ENCODE measurements at places on chromosomes 11 and 22.

DNA sequence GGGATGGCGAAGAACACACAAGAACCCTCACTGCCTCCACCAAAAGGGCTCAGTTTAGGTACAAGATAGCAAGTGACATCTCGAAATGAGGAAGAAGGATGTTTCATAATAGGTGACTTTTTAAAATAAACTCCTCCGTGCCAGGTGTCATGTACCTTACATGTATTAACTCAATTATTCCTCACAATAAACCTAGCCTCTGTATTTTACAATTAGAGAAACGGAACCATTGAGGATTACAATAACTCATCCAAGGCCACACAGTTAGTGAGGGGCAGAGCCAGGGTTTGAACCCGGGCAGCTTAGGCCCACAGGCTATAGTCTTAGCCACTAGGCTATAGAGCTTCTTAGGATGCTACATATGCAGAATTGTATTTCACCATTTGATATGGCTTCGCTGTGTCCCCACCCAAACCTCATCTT is 965 bp upstream of the PAMR1 start:
- DNase-seq: no peak

DNA sequence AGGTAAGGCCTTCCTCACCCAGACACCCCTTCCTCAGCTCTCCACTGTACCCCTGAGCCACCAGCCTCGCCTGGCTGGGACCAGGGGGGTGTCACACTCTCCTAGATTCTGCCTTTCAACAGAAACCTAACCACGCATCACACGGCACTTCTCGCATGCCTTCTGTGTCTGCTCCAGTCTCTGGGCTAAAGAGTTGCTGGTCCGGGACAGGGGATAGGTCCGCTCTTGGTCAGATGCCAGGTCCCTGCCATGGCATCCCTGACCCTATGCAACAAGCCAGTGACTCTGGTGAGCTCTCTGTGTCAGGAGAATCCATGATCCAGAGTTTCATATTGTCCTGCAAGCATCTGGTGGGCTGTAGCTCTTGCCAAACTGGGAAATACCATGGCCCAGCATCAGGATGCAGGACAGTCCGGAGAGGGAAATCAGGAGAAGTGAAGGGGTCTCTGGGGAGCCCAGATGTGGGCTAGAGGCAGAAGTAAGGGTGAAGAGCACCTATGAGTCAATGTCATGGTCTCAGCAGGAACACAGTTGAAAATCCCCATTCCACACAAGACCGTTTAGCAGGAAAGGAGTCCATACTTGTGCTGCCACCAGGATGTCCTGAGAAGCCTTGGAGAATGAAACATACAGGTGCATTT is 14.1 kb downstream of the IGLL5 start:
- DNase-seq: no peak

DNA sequence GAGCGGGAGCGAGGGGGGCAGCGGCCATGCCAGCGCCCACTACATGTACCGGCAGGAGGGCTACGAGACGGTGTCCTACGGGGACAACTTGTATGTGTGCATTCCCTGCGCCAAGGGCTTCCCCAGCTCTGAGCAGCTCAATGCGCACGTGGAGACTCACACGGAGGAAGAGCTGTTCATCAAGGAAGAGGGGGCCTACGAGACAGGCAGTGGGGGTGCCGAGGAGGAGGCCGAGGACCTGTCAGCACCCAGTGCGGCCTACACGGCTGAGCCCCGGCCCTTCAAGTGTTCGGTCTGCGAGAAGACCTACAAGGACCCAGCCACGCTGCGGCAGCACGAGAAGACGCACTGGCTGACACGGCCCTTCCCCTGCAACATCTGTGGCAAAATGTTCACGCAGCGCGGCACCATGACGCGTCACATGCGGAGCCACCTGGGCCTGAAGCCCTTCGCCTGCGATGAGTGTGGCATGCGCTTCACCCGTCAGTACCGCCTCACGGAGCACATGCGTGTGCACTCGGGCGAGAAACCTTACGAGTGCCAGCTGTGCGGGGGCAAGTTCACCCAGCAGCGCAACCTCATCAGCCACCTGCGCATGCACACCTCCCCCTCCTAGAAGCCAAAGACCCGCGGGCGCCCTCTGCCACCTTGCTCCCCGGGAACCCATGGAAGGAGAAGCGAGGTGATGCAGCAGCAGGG is 20.9 kb upstream of the TMEM191C start:
- DNase-seq: no peak

DNA sequence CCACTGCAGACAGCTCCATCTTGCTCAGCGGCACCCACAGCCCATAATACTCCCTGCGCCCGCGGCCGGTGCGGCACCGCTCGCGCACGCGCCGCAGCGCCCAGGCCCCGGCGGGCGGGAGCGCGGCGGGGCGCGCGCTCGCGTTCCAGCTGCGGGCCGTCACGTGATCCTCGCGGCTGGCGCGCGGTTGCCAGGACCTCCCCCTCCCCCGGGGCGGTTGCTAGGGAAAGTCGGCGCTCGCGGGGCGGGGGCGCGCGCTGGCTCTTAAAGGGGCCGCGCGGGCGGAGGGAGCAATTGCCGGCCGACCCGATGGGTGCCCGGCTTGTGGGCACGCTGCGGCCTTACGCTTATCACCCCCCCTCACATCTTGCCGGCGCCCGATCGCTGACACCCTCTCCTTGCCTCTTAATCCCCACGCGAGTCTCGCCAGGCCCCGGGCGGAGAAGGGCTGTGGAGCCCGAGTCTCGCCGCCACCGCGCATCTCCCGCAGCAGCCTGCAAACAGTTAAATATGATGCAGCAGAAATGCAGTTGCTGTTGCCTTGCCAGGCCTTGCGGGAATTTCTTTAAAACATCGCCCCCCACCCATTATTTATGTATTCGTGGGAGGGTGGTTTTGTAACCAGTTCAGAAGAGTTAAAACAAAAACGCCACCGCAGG is at the start of gene CBX6:
Gene CBX6, minus strand, starts transcription at position 45 of the 659 bp plus-strand sequence. Its CDS starts 26 bp downstream, at position 19.
- DNase-seq: peak; percentile 86

DNA sequence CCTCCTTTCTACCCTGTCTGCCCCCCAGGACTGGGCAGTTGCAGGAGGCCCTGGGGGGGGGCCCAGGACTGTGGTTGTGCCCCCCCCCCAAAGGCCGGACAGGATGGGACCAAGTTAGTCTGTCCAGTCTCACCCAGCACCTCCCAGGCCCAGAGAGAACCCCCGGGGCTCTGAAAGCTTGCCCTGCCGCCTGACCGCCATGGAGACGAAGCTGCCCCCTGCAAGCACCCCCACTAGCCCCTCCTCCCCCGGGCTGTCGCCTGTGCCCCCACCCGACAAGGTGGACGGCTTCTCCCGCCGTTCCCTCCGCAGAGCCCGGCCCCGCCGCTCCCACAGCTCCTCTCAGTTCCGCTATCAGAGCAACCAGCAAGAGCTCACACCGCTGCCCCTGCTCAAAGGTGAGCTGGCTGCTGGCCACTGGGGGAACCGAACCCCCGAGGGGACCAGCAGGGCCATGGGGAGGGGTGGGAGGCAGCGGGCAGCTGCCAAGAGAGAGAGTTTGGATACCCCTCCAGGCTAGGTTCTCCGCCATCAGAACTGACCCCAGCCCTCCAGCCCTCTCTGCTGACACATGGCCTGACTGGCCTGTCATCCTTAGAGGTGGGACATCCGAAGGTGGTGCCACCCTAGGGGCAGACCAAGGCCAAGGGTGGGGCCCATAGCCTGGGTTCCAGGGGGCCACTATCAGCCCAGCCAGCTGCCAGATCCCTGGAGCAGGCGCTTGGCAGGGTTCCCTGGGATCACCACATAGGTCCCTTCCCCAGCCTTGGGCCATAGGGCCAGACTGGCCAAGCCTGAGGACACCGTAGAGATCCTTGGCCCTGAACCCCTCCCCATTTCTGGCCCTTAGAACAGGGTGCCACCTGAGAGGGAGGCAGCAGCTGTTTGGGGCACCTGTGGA is 1.3 kb downstream of the PPP2R5B start:
- DNase-seq: no peak

GRCh38 chr11:77548552-77549445 is 41.0 kb upstream of the AQP11 start:
- no peak for DNase-seq

GRCh38 chr11:93166862-93167261 is 30.9 kb downstream of the SLC36A4 start:
- DNase-seq: no peak

GRCh38 chr11:83070731-83071566 is 748 bp downstream of the RAB30 start:
- no peak for DNase-seq

GRCh38 chr11:92653454-92653853 is 316.0 kb upstream of the MTNR1B start:
- no peak for DNase-seq

DNA sequence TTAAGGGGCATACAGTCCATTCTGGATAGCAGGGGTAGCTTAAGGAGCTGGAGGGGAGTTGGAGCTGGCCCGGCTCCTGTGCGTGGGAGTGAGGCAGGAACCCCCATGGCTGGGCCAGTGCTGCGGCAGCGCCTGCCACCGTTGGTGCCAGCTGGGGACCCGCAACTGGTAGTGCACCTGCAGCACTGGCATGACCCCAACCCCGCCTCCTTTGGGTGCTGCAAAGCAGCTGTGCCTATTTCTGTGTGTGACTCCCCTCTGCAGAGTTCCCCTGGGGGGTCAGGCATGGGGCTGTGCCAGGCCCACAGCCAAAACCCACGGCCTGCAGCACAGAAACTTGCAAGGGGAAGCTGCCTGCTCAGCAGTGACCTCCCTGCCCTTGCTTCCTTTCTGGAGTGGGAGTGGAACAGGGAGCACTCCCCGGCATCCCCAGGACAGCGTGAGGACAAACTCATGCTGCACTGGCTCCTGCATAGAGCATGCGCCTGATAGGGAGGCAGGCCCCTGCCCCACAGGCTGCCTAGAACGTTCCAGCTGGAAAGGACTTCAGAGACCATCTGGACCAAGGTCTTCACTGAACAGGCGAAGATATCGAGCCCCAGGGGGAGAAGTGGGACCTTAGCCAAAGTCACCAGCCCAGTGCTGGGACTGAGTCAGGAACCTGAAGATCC is 26.2 kb upstream of the RAB1B start:
- DNase-seq: no peak

DNA sequence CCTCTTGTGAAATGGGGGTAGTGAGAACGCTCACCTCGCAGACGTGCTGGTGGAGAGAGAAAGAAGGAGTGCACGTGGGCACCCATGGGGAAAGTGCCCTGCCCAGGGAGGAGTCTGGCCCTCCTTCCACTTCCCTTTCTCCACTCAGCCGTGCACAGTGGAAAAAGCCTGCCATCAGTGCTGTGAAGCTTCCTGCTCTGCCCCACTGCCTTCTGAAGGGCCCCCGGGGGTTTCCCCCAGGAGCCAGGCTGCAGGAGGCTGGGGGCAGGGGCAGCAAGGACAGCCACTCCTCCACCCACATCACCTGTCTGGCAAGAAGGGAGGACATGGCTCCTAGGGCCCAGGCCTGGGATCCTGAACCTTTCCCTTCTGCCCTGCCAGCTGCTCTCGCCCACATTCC is 7.6 kb downstream of the TP53I11 start:
- no peak for DNase-seq
